ENCODE measurements at places on chromosomes 4 and X.

- DNase-seq = no peak
Measured at GRCh38 chr4:137909529-137910309, 332.4 kb downstream of the SLC7A11 start.

DNA sequence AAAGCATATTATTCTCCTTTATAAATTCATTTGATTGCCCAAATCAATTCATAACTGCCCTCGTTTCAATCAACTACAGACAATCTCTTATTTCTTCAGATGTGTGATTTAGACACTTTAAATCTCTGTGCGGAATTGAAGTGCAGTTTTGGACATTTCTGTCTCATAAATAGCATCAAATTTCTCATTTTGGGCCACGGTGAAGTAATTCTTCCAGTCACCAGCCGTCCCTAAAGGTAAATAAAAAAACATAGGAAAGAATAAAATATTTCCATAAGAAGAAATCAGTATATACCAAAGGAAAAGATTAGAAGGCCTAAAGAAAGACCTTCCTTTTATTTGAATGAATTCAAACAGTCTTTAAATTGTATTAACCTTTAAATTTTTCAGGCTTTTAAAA lies 33.4 kb downstream of the SULT1B1 start:
- no peak for DNase-seq

DNA sequence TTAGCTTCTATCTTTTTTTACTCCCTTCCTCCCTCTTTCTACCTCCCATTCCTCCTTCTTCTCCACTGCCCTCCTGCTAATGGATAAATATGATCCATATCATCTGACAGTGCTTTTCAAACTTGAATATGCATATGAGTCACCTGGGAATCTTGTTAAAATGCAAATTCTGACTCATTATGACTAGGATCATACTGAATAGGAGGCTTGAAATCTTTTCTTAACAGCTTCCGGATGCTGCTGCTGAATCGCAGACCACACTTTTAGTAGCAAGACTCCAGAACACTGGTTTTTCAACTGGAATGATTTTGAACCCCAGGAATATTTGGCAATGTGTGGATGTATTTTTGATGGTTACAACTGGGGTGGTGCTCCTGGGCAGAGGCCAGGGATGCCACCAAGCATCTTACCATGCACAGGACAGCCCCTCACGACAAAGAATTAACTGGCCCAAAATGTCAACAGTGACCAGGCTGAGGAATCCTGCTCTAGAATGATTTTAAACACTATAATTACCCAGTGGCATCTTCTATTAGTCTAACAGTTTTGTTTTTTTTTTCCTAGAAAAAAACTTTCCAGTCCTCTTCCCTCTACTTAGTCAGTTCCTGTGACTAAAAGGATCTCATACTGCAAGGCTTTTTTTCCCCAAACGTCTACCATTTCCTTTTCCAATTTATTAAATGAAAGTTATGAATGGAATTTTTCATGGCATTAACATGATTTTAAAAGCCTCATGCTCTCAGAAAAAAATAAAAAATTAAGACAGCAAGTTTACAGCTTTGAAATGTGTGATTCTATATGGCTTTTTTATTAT lies 10.6 kb upstream of the PYURF start:
- no peak for DNase-seq

DNA sequence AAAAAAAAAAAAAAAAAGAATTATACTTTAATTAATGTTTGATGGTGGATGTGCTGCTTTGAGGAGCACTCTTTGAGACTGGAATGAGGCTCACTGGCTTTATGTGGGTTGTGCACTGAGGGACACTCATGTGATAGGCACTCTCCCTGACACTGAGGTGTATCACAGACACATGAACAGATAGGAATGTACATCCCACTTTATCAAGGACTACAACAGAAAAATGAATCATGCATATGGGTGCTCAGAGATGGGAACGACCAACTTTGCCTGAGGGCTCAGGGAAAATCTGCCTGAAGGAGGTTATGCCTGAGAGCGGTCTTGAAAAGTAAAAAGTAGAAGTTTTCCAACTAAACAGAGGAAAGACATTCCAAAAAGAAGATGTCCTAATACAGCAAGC lies 97.7 kb upstream of the RBPJ start:
- DNase-seq = no peak

- no peak for DNase-seq
Measured at GRCh38 chrX:68723491-68724155, 76.2 kb downstream of the STARD8 start.

- DNase-seq = no peak
Measured at GRCh38 chrX:11212741-11213140, 80.5 kb upstream of the AMELX start.

GRCh38 chr4:76718831-76719230 lies 179.1 kb downstream of the SOWAHB start:
- DNase-seq = no peak

- no peak for DNase-seq
Measured at GRCh38 chrX:39096599-39096998, 295.3 kb downstream of the MID1IP1 start.

GRCh38 chr4:4980621-4981230 lies 38.5 kb downstream of the CYTL1 start:
- DNase-seq = no peak

- no peak for DNase-seq
Measured at GRCh38 chrX:70183091-70183490, 5.8 kb downstream of the DGAT2L6 start.
